ENCODE measurements at places on chromosomes 12 and 14. TPM values are rescaled to one million over a fixed set of nuclear protein-coding genes. Genes with fewer than 3 reads are reported as not detected.

- no peak for DNase-seq
- peaks cover 11% of the 10 kb centered on the region for H3K4me1 ChIP-seq
- H3K27me3 ChIP-seq, result no peaks in the 10 kb centered on the region
Measured at GRCh38 chr12:104549815-104550480, 93.2 kb downstream of the CHST11 start.

- H3K27ac ChIP-seq, result no peak overlapping the region
- no peak overlapping the region for H3K4me3 ChIP-seq
- no peaks in the 10 kb centered on the region for H3K36me3 ChIP-seq
- no peaks in the 10 kb centered on the region for H3K27me3 ChIP-seq
- DNase-seq, result no peak
Measured at GRCh38 chr12:115636546-115636945, 640.9 kb downstream of the MED13L start.

- H3K4me3 ChIP-seq, result no peak overlapping the region
- H3K36me3 ChIP-seq, result no peaks in the 10 kb centered on the region
- no peak for DNase-seq
- no peaks in the 10 kb centered on the region for H3K4me1 ChIP-seq
- no peaks in the 10 kb centered on the region for H3K27me3 ChIP-seq
Measured at GRCh38 chr14:64754685-64755084, 50.5 kb downstream of the PLEKHG3 start.

DNA sequence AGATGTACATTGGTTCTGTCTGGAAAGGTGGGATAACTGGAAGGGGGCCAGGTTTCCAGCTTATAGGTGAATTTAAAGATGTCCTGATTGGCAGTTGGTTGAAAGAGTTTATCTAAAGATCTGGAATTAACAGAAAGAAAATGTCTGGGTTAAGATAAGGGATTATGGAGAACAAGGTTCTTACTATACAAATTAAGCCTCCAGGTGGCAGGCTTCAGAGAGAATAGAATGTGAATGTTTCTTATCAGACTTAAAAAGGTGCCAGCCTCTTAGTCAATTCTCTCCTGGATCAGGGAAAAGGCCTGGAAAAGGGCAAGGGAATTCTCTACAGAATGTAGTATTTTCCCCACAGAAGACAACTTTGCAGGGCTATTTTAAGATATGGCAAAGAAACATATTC, 53.1 kb downstream of the CNTN1 start:
- H3K27me3 ChIP-seq, result no peaks in the 10 kb centered on the region
- H3K4me3 ChIP-seq, result no peak overlapping the region
- no peak overlapping the region for H3K27ac ChIP-seq
- DNase-seq, result peak; percentile 12
- no peaks in the 10 kb centered on the region for H3K4me1 ChIP-seq

DNA sequence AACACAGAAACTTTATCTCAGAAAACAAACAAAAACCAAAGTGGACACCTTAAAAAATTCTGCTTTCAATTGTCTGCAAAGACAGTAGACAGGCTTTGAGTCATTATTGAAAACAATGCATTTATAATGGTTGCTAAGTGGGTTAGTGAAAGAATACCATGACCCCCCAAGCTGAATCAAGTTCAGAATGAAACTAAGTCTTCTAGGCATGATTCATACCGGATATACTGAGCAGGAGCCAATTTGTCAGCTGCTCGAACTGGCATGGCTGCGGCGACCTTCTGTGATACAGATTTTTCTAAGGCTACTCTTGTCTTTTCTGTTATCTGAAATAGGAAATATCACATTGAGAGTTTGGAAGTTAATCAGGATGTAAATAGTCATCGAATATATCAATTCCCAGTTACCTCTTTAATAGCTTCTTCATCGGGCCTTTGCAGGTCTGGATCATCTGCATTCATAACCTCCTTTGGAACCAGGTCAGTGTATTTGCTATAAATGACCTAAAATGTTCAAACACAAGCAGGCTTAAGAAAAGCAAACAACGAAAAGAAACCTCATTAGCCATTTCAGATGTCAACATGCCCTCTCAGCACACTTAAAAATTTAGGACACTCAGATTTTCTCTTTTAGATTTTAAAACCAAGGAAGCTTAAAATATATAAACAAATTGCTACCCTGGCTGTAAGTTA, 22.3 kb downstream of the SNW1 start:
- H3K27ac ChIP-seq, result no peak overlapping the region

DNA sequence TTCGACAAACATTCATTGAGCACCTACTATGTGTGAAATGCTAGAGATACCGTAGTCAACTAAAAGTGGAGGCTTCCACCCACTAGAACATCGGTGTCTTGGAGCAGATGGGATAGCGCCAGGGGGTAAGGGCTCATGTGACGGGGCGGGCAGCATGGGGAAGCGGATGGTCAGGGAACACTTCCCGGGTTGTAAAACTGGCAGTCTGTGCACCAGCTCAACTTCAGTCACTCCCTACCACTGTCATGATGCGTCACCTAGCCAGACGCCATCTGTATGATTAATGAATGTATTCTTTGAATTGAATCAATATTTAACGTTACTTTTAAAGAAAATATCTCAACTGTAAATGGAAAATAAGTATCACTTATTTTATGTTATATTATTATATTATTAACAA, 93.5 kb downstream of the PIWIL1 start:
- H3K36me3 ChIP-seq, result no peaks in the 10 kb centered on the region
- H3K27ac ChIP-seq, result no peak overlapping the region
- no peaks in the 10 kb centered on the region for H3K4me1 ChIP-seq
- DNase-seq, result no peak
- H3K4me3 ChIP-seq, result no peak overlapping the region

GRCh38 chr14:24744641-24745040, 110.7 kb upstream of the GZMB start:
- no peaks in the 10 kb centered on the region for H3K4me1 ChIP-seq
- H3K4me3 ChIP-seq, result no peak overlapping the region
- no peak overlapping the region for H3K27ac ChIP-seq
- no peaks in the 10 kb centered on the region for H3K27me3 ChIP-seq
- H3K36me3 ChIP-seq, result no peaks in the 10 kb centered on the region

DNA sequence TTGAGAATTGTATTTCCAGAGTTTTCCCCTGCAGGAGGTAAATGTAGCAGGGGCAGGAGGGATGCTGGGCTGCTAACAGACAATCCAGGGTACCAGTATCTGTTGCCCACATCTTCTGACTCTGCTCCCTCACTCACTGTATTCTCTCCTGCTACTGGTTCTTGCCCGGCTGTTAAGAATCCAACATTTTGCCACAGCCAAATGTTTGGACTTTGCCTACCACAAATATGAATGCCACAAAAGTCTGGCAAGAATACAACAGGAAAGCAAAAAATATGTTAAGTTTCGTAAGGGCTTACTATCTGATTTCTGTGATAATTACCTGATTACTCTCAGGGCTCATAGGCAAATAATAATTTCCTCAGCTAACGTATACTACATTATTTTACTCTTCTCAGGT, 160.0 kb downstream of the BCAT1 start:
- H3K36me3 ChIP-seq, result no peaks in the 10 kb centered on the region
- H3K27ac ChIP-seq, result no peak overlapping the region
- H3K27me3 ChIP-seq, result no peaks in the 10 kb centered on the region
- H3K4me1 ChIP-seq, result peaks cover 3% of the 10 kb centered on the region

DNA sequence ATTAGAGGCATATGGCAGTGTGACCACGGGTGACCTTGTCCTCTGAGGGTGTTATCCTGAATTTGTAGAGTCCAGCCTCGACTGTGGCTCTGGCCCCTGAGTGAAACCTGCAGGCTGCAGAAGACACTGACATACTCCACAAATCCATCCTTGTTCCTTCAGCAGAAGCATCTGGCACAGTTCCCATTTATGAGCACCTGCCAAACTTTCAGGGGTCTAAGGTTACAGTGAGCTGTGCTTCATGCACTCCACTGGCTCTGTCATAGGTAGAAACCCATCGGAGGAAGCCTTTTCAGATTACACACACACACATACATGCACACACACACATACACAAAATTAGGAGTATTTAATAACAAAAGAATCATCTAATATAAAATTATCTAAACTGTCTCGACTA, 13.6 kb upstream of the NUAK1 start:
- H3K27me3 ChIP-seq, result no peaks in the 10 kb centered on the region
- DNase-seq, result no peak
- no peaks in the 10 kb centered on the region for H3K36me3 ChIP-seq
- no peak overlapping the region for H3K4me3 ChIP-seq
- no peak overlapping the region for H3K27ac ChIP-seq

GRCh38 chr14:68756000-68756481, 36.8 kb downstream of the ZFP36L1 start:
- DNase-seq, result no peak
- no peaks in the 10 kb centered on the region for H3K27me3 ChIP-seq
- H3K27ac ChIP-seq, result no peak overlapping the region
- peaks cover 15% of the 10 kb centered on the region for H3K4me1 ChIP-seq

The ADAMTS20 gene
- total RNA-seq, result 0.28 TPM

The CIDEB gene
- 0.42 TPM for total RNA-seq

The TC2N gene
- total RNA-seq, result 0.59 TPM

Measured in A673 (cell line).